Stimulated activated CD8-positive, alpha-beta memory T cell treated with anti-CD3 and anti-CD28 coated beads, Interleukin-7, amount 100 ng/mL, for 48 hours (primary cell): ENCODE measurements at places on chromosomes 4 and X.

- DNase-seq = no peak
These were observed 81.4 kb downstream of the PRR32 start for GRCh38 chrX:126900937-126901336.

GRCh38 chr4:7156761-7157488, 35.4 kb upstream of the SORCS2 start:
- no peak for DNase-seq

DNA sequence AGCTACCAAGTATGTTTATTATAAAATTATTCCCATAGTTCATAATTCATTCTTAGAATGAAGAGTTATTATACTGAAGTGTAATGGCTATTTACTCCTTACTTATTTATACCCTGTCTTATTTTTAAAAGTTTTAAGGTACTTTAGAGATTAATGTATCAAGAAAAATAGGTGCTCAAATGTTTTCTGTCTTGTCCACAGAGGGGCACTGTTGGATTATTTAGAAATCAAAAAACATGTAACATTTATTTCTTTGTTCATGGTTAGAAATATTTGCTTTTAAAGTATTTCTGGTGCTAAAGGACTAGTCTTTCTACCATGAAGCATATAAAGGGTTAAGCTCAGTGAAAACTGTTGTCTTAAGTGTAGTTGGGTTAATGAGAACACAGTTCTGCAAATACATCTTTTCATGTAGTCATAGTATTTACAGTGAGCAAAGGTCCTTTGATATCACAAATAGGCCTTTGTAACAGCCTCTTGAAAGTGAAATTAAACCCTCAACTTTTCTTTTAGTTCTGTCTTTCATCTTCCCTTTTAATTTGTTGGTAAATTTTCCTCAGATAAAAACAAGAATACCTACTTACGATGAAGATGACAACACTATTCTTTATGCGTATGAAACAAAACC, 7.7 kb downstream of the SCML1 start:
- no peak for DNase-seq

GRCh38 chr4:38752941-38753806, 29.6 kb downstream of the TLR10 start:
- DNase-seq = no peak

GRCh38 chr4:120857312-120857711, 65.2 kb downstream of the PRDM5 start:
- DNase-seq = no peak

- no peak for DNase-seq
These were observed 39.6 kb upstream of the MAGEA4 start for GRCh38 chrX:151873096-151873495.
